SK-N-SH treated with all-trans-retinoic acid at 6 μM for 48 hours (cell line): ENCODE measurements at places on chromosomes 6 and 20.
A peak's percentile ranks its signal among the peaks of the same experiment; 100 is the strongest.

DNA sequence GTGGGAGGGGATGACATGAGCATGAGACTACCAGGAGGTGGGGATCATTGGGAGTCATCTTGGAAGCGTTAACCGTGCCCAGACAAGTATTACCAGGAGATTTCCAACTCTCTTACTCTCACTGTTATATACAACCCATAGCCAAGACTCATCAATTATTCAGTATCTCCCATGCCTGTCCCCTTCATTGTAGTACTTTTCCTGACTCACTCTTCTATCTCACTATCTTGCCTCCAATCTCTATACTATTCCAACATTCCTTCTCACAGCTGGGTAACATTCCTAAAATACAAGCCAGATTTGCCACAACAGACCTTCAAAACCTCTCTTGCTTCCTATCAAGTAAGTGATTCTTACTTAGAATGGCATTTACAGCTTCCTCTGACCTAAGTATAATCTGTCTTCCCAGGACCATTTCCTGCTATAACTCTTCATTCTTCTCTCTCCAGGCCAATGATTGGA is 226.3 kb upstream of the SMLR1 start:
- ATAC-seq = peak; percentile 77

DNA sequence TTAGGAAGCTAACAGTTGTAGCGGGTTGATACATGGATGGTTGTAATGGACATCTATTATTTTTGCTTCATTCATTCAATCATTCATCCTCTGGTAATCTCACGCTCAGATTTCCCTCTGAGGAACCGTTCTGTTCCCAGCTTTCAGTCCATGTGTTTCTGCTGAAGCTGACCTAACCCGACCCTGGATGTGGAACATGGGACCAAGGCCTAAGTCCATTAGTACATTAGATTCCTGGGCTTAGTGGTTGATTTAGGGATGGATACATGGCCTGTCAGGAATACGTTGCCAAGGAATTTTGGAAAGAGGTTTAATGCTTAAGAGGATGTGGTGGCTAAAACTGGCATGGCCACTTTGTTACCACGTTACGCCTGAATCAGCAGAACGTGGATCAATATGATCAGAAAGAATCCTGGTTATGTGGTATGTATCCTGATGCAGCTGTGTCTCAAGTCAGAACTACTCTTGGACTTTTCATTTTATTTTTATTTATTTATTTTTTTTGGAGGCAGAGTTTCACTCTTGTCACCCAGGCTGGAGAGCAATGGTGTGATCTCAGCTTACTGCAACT is 4.1 kb upstream of the DHX35 start:
- ATAC-seq = no peak

- ATAC-seq = peak; percentile 88
Measured at GRCh38 chr20:53926428-53927028, 143.9 kb downstream of the BCAS1 start.

DNA sequence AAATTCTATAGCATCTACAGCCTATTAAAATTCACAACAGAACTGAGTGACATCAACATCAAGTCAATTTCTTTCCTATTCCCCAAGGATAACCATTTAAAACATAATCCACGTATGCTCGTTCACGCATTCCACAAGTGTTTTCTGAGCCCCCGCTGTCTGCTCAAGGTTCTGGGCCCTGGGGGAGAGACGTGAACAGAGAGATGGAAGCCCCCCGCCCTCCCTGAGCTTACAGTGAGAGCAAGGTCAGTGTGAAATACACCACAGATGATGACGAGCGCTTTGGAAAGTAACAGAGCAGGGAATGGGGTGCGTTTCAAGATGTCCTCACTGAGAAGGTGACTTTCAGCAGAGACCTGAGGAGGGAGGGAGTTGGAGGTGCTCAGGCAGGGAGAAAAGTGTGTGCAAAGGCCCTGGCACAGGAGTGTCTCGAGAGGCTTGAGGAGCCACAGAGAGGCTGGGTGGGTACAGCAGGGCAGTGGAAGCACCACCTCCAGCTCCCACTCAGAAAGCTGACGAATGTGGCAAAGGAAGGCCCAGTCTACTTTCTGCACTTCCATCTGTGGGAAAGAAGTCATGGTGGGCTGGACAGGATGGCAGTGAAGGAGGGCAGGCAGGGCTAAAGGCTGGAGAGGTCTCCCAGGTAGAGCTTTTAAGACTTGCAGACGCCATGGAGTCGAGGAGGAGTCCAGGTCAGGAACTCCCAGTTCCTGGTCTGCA is 88.3 kb downstream of the DLL1 start:
- no peak for ATAC-seq

GRCh38 chr20:47368301-47368700 is 11.8 kb upstream of the ZMYND8 start:
- ATAC-seq = no peak

DNA sequence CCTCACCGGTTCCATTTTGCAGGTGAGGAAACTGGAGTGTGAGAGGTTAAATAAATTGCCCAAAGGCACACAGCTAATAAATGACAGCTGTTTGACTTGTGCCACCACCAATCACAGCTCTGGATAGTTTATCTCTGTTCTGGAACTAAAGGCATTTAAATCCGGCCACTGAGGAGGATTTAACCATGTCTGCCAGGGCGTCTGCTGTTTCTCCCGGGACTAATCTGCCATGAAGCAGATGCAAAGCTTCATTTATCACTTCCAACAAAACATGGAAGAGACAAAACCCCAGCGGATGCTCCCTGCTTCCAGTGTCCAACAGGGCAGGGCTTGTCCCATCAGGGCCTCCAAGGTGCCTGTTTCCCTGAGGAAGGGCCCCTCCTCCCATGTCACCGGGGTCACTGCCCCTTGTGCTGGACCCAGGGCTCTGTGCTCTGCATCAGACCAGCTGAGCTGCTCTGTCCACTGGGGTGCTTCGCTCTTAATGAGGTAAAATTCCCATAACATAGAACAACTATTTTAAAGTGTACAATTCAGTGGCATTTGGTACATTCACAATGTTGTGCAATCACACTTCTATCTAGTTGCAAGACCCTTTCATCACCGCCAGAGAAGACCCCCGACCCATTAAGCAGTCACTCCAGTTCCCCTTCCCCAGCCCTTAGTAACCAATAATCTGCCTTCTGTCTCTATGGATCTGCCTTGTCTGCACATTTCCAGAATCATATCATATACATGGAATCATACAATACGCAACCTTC is 244.3 kb downstream of the PTPRT start:
- ATAC-seq = no peak
